ENCODE measurements at places on chromosomes 6 and 20.

DNA sequence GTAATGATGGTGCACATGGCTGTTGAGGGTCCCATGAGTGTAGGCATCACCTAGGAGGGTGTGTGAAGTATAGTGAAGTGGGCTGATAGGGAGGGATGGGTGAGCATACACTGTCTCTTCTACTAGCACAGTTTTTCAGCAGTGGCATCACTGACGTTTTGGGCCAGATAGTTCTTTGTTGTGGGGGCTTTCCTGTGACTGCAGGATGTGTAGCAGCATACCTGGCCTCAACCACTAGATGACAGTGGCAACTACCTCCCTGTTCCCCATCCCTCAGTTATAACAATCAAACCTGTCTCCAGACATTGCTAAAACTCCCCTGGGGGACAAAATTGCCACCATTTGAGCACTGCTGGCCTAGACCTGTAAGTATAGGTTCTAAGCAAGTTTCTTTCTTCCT, 239.0 kb downstream of the FOXC1 start:
- no peak for DNase-seq

DNA sequence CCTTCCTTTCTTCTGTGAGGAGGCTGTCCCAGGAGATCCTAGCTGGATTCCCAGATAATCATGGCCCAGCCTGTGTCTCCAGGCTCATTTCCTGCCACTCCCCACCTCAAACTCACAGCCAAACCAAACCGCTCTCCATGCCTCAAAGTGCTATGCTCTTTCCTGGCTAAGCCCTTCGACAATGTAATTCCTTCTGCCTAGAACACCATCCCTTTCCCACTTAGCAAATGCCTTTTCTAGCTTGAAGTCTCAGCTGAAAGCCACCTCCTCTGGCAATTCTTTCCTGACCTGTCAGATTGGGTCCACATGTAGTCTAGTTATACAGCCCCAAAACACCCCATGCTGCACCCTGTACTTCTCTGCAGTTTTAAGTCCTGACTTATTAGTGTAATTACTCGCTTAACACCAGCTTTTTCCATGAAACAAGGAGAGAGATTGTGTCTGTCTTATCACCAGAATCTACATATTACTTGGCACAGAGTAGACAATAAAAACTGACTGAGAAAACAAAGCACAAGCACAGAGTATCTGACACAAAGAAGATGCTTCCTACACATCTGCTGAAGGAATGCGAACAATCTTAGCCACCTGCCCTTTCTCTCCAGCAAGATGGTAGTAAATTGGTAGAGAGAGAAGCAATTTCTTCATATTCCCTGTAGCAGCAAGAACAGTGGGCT, 5.4 kb downstream of the TRIM26 start:
- DNase-seq, result no peak

DNA sequence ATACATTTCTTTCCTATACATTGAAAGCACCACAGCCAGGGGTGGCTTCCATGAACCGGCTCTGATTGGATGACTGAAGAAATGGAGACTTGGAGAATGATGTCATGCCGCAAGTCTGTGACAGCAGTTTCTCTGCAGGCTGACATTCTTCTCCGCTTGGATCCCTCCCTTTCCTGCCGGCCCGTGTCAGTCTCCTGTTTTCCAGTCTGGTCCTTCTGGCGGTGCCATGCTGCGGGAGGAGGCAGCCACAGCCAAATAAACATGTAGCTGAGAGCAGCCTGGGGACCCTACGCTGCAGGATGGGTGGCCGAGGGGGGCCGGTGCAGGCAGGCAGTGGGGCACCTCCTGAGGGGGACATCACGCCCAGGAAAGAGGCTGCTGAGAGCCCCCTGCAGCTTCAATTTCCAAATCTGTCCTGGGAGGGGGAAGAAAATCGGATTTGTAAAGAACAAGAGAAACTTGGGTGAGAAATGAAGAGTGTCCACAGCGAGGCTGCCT, 178.0 kb downstream of the TAF4 start:
- DNase-seq, result no peak

DNA sequence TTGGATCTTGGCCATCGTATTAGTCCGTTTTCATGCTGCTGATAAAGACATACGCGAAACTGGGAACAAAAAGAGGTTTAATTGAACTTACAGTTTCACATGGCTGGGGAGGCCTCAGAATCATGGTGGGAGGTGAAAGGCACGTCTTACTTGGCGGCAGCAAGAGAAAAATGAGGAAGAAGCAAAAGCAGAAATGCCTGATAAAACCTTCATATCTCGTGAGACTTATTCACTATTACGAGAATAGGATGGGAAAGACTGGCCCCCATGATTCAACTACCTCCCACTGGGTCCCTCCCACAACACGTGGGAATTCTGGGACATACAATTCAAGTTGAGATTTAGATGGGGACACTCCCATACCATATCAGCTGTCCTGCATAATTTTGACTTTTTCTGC, 20.1 kb upstream of the REPS1 start:
- no peak for DNase-seq

- DNase-seq, result no peak
Measured at GRCh38 chr20:29878777-29879442, 1378.6 kb upstream of the DEFB115 start.

DNA sequence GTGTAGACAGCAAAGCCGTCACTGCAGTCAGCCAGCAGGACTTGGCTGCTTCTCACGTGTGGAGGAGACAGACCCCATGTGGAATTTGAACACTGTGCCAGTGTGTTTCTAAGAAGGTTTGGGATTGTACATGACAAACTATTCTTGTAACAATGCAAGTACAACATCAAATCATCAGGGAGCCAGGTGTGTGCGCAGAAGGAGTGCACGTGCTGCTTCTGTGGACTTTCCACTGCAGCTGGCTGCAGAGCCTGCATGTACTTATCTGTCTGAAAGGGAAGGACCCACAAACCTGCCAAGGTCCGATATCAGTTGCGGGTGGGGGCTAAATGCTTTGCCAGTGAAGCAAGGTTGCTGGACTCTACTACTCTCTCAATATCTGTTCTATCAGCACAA, 211.6 kb downstream of the WDR27 start:
- no peak for DNase-seq

GRCh38 chr6:135665935-135666334, 168.4 kb upstream of the AHI1 start:
- DNase-seq, result no peak

DNA sequence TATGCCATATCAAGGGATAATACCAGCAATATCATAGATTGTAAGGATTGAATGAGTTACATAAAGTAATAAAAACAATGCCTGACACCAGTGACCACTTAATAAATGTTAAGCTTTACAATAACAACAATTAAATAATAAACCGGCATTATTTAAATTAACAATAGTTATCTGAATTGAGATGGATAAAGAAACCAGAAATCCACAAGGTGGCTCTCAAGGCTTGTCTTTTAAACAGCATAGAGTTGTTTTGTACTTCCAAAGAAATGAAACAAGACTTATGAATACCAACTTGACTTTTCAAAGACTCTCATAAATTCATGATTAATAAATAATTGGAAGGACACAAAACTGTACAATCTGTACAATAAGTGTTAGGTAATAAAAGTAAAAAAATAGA, 203.1 kb downstream of the ASCC3 start:
- no peak for DNase-seq

- DNase-seq, result peak; percentile 56
Measured at GRCh38 chr6:47438481-47439347, 38.9 kb upstream of the CD2AP start.

- no peak for DNase-seq
Measured at GRCh38 chr6:69888482-69889233, 22.3 kb downstream of the COL19A1 start.

DNA sequence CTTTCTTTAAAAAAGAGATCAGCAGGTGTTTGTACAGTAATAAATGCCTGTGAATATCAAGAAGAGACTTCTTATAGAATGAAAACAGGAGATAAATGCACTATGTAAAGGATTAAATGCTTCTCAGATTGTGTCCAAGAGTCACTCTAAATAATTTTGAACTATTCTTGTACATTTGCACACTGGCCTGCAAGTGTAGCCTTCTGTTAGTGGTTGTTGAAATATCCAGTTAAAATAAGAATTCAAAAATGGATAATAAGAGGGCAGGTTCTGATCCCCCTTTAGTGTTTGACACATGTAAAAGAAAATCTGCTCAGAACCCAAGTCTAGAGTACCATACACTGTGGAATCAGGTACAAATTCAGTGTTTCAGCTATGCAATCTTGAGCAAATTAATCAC, 91.9 kb downstream of the BCAS1 start:
- no peak for DNase-seq

GRCh38 chr20:61487346-61487996, 235.4 kb downstream of the CDH4 start:
- DNase-seq, result no peak

DNA sequence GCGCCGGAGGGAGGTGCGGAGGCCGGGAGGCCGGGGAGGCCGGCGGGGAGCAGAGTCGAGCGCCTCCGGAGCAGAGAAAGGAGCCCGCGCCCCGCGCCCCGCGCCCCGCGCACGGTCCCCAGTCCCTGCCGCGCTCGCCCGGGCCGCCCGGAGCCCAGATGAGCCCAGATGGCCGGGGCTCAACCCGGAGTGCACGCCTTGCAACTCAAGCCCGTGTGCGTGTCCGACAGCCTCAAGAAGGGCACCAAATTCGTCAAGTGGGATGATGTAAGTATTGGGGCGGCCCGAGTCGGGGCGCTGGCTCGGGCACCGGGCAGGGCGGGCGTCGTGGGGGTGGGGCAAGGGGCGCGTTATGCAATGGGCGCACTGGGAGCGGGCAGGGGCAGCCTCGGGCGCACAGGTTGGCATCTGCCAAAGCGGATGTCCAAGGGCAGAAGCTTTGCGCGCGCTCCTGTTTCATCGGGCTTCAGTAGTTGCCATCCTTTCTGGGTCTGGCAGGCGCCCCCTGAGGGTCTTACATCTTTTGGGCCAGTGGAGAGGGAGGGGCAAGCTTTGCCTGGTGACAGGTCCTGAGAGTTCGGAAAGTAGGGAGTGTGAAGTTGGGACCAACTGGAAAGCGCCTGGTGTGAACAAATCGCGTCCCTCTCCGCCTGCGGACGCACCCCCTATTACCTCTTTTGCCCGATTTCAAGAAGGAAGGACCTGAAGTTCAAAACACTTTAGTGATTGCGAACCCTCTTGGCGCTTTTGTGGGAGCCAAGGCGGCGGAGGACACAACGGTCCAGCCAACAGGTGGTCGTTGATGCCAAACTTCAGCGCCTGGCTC, 631 bp downstream of the PLCB1 start:
- DNase-seq, result no peak

GRCh38 chr6:145948328-145948727, 15.8 kb downstream of the SHPRH start:
- no peak for DNase-seq

DNA sequence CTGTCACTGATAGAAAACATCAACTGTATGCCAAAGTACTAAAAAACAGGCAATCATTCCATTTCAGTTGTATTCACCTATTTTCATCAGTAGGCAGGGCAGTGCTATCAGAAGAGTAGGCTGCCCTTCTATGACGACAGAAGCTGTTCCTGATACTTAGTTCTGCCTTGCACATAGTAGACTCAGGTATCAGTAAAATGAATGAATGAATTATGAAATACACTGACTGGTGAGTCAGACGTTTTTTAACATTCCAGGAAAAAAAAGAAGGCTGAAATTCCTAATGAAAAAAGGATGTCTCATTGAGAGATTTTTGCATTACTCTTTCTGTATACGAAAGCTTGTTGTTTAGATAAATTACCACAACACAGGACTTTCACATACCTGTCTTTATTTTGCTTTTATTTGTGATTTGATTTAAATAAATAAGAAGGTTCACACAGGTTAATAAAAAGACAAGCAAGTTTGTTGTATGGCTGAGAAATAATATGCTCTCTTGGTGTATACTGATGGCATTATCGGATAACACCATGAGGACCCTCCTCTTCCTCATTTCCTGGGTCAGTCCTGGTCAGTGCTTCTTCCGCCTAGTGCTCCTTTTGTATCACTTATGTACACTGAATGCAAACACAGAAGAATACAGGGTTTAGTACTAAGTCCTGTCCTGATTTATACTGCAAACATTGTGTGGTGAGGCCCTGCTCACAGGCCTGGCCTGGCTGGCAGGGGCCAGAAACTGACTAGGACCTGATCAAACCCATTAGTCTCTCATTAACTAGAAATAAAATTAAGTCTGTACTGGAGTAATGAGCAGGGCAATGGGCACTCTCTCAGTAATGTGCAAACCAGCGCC, 39.4 kb upstream of the SPDEF start:
- DNase-seq, result no peak

DNA sequence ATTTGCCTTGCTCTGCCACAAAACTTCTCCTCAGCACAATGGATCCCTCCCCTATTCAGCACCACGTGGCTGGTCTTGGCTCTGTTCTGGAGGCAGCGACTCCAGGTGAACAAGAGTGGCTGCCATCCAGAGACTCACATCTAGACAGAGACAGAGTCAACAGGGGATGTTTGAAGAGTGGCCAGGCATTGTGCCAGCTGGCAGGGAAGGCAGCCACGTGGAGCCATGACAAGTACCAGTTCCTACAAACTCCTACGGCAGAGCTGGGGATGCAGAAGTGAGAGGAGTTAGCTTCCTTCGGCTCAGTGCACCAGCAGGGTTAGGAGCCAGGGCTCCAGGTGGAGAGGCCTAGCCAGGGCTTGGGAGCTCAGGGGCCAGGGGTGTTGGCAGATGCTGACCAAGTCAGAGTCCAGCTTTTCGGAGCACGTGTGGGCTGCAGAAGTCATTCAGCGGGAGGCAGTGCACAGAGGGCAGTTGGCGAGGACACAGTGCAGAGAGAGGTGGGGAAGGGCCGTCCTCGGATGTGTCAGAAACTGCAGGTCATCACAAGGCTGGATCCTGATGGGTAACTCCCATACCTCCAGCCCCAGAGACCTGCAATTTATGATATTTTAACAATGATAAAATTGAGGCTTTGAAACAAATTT, 171.7 kb upstream of the PDE10A start:
- DNase-seq, result no peak

- DNase-seq, result no peak
Measured at GRCh38 chr6:69917834-69918233, 51.5 kb downstream of the COL19A1 start.

GRCh38 chr6:43447604-43448003, 7.7 kb downstream of the DLK2 start:
- no peak for DNase-seq

DNA sequence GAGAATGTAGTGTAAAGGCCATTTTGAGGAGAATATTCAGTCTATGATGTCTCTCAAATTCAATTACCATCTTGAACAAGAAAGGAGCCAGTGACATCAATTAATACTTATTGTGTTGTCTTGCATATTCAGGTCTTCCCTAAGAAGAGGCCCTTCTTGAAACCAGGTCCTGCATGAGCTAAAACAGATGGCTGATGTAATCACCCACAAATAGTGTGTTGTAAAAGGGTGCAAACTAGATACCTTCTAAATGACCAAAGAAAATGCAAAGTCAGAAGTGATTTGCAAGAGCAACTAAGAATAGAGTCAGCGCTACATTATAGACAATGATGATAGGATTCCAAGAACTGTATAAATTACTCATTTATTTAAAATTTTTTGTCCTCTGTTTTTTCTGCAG, 97.0 kb downstream of the BTBD3 start:
- no peak for DNase-seq

- no peak for DNase-seq
Measured at GRCh38 chr6:170209354-170210025, 81.4 kb downstream of the DLL1 start.

GRCh38 chr6:3455147-3455568, 1.7 kb downstream of the SLC22A23 start:
- no peak for DNase-seq
